ENCODE measurements at places on chromosomes 12 and 14. TPM values are rescaled to one million over a fixed set of nuclear protein-coding genes. Genes with fewer than 3 reads are reported as not detected.
A peak's percentile ranks its signal among the peaks of the same experiment; 100 is the strongest.

DNA sequence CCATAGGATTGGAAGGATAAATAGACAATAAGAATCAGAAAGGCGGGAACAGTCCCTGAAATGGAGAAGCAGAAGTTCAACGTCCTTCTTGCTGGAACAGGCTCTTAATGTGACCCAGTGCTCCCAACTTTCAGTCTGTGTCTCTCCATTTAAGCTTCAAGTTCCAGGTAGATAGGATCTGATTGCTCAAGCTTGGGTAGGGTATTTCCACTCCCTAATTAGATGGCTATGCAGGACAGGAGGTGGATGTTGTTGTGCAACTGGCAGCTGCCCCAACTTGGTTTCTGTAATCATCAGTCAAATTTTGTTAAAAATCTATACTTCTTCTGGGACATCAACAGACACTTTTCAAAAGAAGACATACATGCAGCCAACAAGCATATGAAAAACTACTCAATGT lies 266.2 kb downstream of the C12orf75 start:
- no peak for DNase-seq

ATL1 gene
- total RNA-seq = 10.8 TPM

RNASE7 gene
- total RNA-seq = not detected

LUM gene
- total RNA-seq = 31.9 TPM

- peak; percentile 73 for DNase-seq
Observed at GRCh38 chr12:124678421-124678893, 111.0 kb upstream of the NCOR2 start.

- no peak for DNase-seq
Observed at GRCh38 chr12:49086116-49086515, 8.5 kb downstream of the DHH start.

PHETA1 gene
- 13.5 TPM for total RNA-seq

DNA sequence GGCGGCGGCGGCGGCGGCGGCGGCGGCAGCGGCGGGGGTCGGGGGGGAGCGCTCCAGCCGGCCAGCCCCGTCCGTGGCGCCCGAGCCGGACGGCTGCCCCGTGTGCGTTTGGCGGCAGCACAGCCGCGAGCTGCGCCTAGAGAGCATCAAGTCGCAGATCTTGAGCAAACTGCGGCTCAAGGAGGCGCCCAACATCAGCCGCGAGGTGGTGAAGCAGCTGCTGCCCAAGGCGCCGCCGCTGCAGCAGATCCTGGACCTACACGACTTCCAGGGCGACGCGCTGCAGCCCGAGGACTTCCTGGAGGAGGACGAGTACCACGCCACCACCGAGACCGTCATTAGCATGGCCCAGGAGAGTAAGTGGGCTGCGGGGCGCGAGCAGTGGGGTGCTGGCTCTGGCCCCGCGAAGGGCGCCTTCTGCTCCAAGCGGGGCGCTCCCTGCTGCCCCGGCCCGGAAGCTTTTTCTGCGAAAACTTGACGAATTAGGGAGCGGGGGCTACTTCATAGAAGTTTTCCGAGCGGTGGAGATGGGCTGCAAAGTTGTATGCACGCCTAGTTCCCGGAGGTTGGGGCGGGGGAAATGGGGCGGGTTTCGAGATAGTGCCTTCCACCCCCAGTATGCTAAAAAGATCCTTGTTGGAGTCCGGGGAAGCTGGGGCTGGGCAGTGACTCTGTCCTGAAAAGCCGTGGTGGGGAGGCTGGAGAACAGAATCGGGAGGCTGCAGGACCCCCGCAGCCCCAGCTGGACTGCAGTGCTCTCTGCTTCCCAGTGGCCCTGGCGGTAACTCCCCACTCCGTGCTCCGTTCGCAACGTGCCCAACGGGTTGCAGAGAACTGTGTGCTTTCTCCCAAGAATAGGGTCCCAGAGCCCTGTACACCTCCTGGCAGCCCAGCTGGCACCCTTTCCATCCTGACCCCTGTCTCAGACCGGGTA lies 751 bp downstream of the GDF11 start:
- peak; percentile 53 for DNase-seq

DNA sequence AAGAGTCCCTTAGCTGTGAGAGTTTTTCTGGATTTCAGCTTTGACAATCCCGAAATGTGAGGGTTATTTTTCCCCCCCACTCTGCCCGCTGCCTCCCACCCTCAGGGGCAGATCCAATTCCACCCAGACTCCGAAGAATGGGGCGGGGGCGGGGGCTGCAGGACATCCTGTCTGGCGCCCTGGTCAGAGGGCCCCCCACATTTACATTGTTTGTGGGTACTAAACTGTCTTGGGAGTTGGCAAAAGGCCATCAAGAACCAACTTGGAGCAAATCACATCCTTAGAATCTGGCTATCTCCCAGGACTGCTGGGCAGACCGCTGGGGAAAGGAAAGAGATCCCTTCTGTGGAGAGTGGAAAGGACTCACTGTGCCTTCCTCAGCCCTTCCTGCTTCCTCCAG lies 2.4 kb downstream of the EMP1 start:
- DNase-seq = no peak

MAX gene
- 50.4 TPM for total RNA-seq

DNA sequence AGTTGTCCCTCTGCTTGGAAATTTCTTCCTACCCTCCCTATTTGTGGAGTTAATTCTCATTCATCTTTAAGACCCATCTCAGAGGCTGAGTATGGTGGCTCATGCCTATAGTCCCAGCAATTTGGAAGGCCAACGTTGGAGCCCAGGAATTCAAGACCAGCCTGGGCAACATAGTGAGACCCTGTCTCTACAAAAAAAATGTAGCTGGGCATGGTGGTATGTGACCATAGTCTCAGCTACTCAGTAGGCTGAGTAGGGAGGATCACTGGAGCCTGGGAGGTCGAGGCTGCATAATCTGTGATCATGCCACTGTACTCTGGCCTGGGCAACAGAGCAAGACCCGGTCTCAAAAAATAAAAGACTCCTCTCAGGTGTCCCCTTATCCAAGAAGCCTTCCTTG lies 125.1 kb downstream of the SUDS3 start:
- no peak for DNase-seq

GRCh38 chr12:115752913-115753726 lies 524.4 kb downstream of the MED13L start:
- peak; percentile 39 for DNase-seq

DNA sequence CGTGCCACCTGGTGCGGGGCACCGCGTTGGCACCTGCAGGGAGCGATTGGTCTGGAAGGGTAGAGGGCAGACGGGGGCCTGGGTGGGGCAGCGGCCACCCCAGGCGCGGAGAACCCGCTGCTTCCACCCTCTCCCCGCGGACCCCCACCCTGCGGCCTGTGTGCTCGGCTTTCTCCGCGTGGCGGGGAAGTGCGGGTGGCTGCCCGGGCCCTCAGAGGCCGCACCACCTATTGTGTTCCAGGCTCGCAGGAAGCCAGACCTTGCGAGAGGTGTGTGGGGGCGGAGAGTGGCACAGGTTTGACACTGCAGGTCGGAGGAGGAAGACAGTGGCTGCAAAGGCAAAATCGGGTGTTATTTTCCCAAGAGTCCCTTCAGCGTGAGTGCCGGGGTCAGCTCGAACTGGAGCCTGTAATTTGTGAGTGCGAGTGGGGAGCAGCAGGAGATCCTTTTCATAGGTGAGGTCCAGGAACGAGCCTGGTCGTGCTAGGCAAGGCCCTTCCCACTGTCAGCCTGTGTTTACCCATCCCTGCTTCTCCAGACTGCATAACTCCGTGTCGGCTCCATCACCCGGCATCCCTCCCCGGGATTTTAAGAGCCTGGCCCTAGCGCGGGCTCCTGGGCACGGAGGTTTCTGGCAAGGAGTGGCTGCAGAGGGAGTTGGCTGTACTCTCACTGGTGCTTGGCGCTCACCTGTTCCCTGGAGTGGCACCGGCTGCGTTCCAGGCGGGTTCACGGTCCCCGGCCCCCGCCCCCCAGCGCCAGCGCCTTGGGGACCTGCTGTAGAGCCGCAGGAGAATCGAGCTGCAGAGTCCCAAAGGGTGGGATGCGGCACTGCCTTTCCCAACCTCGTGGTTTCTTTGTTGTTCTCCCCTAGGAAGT lies 935 bp downstream of the TBC1D30 start:
- DNase-seq = no peak

GUCY2C gene
- not detected for total RNA-seq

SYCP3 gene
- total RNA-seq = 0.15 TPM
